ENCODE measurements at places on chromosomes 1 and 21.
A peak's percentile ranks its signal among the peaks of the same experiment; 100 is the strongest.

- peak; percentile 38 for DNase-seq
Observed at GRCh38 chr1:62407398-62408009, 29.3 kb upstream of the USP1 start.

- DNase-seq: peak; percentile 48
Observed at GRCh38 chr1:9848022-9848421, 24.3 kb upstream of the CLSTN1 start.

GRCh38 chr1:165501970-165502348 lies 41.8 kb upstream of the LRRC52 start:
- DNase-seq: no peak

GRCh38 chr1:40315239-40315794 lies 1.8 kb downstream of the COL9A2 start:
- DNase-seq: peak; percentile 80

GRCh38 chr1:7516341-7516740 lies 254.8 kb upstream of the VAMP3 start:
- DNase-seq: no peak

DNA sequence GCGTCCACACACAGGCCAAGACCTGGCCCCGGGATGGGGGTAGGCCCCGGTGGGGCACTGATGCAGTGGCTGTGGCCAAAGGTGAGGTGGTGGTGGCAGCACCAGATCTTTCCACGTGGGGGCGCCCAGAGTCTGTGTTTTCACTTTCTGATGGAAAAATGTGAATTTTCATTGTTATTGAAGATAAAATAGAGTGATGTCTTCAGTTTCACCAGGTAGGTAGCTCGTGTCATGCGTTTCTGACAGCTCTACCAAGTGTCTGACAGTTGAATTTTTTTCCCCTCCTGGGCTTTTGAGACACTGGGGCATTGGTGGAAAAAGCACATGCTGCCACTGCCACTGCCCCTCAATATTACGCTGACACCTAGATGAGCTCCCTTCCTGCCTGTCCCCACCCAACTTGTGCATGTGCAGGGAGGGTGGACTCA lies 40.0 kb upstream of the MAGOH start:
- DNase-seq: peak; percentile 25

DNA sequence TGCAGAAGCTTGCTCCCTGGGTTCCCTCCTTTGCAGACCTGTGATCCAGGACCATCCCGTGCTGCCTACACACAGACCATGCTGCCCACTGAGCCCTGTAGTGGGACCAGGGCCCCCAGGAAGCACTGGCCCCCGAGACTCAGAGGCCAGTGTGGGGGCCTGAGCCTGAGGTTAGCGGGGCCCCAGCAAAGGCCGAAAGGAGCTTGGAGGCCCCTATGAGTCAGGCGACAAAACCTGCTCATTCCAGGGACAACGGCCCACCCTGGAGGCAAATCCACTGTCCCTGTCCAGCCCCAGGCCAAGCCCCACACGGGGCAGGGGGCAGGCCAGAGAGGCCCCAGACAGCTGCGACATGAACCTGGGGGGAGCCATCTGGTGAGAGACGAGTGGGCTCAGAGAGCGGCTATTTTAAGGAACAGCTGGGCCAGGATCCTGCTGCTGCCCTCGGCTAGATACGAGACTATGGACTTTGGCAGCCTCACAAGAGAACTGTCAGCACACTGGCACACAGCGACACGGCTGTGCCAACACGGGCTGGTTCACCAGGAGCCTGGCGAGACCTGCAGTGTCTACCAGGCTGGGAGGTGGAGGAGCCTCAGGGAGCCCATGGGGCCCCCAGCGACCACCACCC lies 74.7 kb downstream of the ARHGEF16 start:
- DNase-seq: peak; percentile 92

DNA sequence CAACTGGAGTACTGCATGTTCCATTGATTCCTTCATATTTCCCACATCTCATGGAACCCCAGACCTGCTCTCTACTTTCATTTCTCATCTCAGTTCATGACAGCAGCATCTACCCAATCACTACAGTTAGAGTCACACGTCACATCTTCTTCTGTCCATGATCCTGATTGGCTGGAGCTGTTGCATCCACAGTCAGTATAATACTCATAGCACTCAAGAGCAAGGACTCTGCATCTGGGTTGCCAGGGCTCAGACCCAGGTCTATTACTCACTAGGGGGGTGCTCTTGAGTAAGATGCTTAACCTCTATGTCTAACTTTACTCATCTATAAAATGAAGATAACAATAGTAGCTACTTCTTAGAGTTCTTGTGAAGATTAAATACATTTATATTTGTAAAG lies 4.4 kb upstream of the XPR1 start:
- DNase-seq: no peak

- DNase-seq: no peak
Observed at GRCh38 chr1:9680091-9680490, 28.6 kb downstream of the PIK3CD start.

DNA sequence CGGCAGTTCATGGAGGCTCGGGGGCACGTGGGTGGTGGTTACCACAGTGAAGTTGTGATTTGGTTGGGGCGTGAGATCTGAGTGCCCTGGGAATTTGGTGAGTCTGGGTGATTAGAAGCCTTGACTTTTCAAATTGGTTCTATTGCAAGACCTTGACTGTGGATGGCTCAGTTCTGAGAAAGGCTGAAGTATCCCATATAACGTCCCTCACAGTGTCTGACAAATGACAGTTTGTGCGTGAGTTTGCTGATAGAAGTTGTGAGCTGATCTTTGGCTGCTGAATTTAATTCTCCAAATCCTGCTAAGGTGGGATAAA lies 549 bp downstream of the MSH4 start:
- DNase-seq: no peak

- no peak for DNase-seq
Observed at GRCh38 chr21:39854572-39854971, 12.7 kb upstream of the PCP4 start.
